Activated CD8-positive, alpha-beta T cell treated with anti-CD3 and anti-CD28 coated beads for 36 hours (primary cell): ENCODE measurements at places on chromosomes 16 and 17. TPM values are rescaled to one million over a fixed set of nuclear protein-coding genes. Genes with fewer than 3 reads are reported as not detected.

CCP110 gene
- 25.8 TPM for total RNA-seq

TMEM98 gene
- not detected for total RNA-seq

- no peak for DNase-seq
These were observed 897 bp upstream of the CYGB start for GRCh38 chr17:76538281-76538931.

NTN3 gene
- total RNA-seq: not detected

KRTAP4-6 gene
- total RNA-seq: not detected

- no peak for DNase-seq
These were observed 433.0 kb downstream of the KIF2B start for GRCh38 chr17:54255696-54256095.

ABCA8 gene
- not detected for total RNA-seq

DNA sequence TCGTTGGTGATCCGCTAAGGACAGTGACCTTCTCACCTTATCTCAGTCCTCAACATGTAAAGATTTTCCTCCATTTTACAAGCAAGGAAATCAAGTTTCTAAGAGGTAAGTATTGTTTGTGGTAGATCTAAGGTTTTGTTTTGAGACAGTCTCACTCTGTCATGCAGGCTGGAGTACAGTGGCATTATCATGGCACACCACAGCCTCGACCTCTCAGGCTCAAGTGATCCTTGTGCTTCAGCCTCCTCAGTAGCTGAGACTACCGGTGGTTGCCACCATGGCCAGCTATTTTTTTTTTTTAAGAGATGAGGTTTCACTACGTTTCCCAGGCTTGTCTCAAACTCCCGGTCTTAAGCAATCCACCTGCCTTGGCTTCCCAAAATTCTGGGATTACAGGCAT, 34.9 kb downstream of the PRKCA start:
- DNase-seq: peak; percentile 43

GRCh38 chr17:21295036-21295952, 10.8 kb downstream of the MAP2K3 start:
- no peak for DNase-seq

GRCh38 chr17:82050152-82050760, 1.4 kb downstream of the RFNG start:
- no peak for DNase-seq

DNA sequence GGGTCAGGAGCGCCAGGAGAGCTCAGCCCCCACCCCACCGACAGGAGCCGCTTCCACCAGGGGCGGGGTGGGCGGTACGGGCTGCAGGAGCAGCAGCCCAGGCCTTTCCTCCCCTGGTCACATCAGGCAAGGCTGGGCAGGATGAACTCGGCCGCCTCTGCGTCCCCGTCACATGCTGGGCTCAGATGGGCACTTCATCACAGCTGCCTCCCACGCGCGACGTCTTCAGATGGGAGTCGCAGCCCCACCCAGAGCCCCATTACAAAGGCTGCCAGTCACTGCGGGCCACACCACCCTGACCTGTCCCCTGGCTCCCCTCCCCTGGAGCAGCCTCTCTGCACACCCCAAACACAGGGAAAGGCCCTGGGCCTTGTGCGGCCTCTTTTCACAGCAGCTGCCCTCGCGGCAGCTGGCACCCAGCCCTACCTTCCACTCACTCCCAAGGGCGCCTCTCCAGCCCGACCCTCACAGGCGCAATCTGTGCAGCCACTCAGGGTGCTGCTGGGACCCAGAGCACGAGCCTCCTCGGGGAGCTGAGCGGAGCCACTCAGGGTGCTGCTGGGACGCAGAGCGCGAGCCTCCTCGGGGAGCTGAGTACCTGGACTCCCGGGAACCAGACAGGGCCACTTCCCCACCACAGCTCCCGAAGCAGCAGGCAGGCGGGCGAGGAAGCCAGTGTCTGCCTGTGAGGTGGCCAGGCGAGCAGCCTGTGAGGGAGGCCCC, 4.7 kb downstream of the ZNF598 start:
- DNase-seq: no peak

- no peak for DNase-seq
These were observed 5.1 kb upstream of the KLHL36 start for GRCh38 chr16:84643180-84643583.

DNA sequence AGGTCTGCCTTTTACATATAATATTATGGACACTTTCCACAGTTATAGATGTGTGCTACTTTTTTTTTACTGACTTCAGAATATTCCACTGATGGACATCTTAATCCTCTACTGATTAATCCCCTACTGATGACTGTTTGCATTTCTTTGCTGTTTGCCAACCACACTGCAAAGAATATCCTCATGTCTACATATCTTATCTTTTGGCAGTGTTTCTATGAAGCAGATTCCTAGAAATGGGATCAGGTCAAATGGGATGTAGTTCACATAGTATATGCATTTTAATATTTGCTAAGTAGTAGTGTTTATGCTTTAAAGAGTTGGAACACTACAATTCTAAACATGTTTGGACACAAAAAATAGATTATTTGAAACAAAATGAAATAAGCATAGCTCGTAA, 3.2 kb downstream of the CCL3 start:
- no peak for DNase-seq

DNA sequence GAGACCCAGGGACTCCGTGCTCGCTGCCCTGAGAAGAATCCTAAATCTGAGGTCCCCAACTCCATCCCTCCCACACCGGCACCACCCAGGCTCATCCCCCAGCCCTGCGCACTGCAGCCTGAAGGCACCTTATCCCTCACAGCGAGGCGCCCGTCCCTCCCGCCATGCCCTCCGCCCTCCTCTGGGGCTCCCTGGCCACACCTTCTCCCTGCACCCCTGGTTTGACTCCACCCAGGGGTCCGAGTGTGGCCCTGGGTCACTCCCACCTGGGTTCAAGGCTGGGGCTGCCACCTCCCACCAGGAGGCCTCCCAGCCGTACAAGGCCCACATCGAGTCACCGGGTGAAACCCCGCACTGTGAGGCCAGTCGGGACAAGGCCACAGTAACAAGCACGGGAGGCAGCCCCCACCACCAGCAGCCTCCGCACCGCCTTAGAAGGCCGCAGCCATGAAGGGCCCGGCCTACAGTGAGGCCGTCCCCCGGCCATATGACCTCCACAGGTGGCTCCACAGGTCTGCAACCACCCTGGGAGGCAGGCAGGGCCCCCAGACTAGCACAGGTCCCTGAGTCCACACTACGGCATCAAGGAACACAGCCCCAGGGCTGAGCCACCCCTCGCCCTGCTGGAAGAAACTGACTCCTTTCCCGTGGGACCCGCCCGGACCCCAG, 8.3 kb downstream of the HAGH start:
- no peak for DNase-seq

- no peak for DNase-seq
These were observed 211.5 kb upstream of the TNRC6C start for GRCh38 chr17:77746896-77747554.

DNA sequence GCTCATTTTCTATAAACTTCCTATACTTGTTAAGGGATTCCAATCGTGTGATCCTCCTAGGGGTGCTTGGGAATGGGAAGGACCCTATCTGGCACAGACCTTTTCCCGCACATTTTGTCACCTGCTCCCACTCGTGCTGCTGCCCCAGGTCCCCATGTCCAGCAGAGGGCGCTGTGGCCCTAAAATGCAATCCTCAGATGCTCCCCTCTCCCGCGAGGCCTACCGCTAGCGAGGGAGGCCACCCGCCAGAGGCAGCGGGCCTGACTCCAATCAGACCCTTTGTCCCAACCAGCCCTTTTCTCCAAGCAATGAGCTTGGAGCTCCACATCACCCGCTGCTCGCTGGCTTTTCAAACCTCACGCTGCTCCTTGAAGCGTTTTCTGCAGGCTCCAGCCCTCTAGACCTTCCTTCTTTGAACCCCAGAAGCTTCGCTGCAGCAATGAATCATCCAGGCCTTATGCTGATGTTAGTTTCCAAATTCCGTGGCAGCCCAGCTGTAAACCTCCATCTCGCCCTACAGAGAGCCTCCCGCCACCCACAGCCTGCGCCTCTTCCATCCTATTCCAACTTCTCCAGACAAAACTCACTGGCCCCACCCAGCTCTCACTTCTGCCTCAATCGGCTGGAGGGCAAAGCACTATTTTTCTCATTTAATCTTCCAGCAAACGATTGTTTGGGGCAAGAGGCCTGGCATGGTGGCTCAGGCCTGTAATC, 23.6 kb upstream of the FZD2 start:
- DNase-seq: peak; percentile 94

SPN gene
- total RNA-seq: 119 TPM

DNA sequence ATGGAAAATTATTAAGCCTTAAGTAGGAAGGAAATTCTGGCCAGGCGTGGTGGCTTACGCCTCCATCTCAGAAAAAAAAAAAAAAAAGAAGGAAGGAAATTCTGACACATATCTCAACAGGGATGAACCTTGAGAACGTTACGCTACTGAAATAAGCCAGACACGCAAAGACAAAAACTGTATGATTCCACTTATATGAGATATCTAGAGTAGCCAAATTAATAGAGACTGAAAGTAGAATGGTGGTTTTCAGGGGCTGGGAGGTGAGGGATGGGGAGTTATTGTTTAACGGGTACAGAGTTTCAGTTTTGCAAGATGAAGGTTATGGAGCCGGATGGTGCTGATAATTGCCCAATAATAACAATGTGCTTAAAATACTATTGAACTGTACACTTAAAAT, 16.2 kb upstream of the HNF1B start:
- no peak for DNase-seq

KRT40 gene
- not detected for total RNA-seq

USP43 gene
- 0.38 TPM for total RNA-seq

- DNase-seq: peak; percentile 37
These were observed 7.1 kb downstream of the IGSF6 start for GRCh38 chr16:21645261-21645721.

- DNase-seq: no peak
These were observed 9.1 kb downstream of the MNT start for GRCh38 chr17:2391597-2392251.

DNA sequence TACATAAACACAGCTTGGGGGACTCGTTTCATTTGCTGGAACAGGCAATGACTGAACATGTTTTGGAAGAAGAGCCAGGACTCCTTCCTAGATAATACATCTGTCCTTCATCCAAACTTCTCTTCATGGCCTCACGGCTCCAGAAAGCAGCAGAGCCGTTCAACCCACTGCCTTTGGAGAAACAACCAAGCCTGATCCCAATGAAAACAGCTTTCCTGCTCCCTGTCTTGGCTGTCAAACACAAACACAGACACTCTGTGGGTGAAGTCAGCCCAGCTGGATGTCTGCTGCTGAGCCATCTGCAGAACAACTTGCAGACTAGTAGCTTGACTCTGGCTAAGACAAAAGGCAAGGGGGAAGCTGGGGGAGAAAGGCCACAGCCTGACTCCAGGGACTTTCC, 345.1 kb upstream of the PSMD7 start:
- no peak for DNase-seq

GRCh38 chr17:62797959-62798358, 10.2 kb downstream of the MARCHF10 start:
- no peak for DNase-seq

DNA sequence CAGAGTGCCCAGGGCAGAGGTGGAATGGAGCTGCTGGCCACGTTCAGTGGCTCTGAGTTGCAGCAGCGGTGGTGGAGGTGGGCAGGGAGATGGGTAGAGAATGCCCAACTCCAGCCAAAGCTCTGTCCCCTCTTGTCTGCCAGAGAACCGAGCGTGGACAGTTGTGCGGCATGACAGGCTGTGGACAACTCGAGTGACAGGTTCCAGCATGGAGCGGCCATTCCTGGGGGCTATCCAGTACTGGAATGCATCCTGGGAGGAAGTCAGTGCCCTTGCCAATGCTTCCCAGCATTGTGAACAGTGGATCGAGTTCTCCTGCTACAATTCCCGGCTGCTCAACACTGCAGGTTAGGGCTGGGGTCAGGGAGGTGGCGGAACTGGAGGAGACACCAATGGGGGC, 8.3 kb downstream of the CNTNAP1 start:
- no peak for DNase-seq

- peak; percentile 76 for DNase-seq
These were observed 31.5 kb downstream of the SIAH1 start for GRCh38 chr16:48353565-48354163.

- no peak for DNase-seq
These were observed 210.1 kb upstream of the MAF start for GRCh38 chr16:79810449-79811189.
